ENCODE measurements at places on chromosomes 4 and X. TPM values are rescaled to one million over a fixed set of nuclear protein-coding genes. Genes with fewer than 3 reads are reported as not detected.

DNA sequence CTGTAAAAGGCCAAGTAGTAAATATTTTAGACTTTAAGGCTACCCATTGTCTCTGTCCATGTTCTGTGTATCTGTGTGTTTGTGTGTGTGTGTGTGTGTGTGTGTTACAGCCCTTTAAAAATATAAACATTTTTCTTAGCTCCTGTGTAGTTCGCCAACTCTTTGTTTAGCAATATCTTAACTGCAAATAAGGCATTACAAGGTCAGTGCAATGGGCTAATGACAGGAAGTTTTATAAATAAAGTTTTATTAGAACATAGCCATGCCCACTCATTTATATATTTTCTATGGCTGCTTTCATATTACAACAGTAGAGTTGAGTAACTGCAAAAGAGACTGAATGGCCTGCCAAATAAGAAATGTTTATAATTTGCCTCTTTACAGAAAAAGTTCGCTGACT lies 5.9 kb upstream of the SLC7A11 start:
- no peak for DNase-seq

GRCh38 chr4:172982151-172982590 lies 186.4 kb upstream of the GALNT7 start:
- DNase-seq: no peak

GRCh38 chrX:318739-319578 lies at the start of gene GTPBP6:
TSS of gene GTPBP6 (minus strand) at chrX:318796. CDS start at chrX:318787, 9 bp downstream.
- DNase-seq: peak; percentile 98

DNA sequence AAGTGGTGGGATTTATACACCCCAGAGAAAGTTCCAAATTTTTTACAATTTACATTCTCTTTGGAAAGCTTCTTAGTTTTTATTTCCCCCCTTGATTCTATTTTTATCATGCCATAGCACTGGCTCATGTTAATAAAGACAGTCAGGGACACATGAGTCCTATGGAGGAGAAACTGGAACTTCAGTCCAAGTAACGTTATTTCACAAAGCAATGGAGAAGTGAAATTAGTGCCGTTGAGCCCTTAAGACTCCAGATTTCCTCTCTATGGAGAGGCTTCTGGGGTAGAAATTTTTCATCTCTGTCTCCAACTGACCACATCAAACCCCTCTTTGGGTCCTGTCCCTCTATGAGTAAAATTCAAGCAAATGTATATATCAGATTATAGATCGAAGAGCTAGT lies 12.8 kb upstream of the TASL start:
- no peak for DNase-seq

DNA sequence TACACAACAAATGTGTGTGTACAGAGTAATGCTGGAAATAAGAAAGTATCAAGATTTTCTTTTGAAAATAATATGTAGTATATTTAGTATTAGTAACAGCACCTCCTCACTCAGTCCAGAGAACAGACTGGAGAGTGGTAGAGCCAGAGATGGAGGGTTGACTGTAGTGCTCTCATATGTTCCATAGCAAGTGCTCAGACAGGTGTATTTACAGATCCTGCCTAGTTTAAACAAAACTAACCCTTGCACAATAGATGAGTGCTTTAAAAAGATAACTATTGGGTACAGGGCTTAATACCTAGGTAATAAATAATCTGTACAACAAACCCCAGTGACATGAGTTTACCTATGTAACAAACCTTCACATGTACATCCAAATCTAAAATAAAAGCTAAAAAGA lies 381.0 kb upstream of the EMCN start:
- no peak for DNase-seq

DNA sequence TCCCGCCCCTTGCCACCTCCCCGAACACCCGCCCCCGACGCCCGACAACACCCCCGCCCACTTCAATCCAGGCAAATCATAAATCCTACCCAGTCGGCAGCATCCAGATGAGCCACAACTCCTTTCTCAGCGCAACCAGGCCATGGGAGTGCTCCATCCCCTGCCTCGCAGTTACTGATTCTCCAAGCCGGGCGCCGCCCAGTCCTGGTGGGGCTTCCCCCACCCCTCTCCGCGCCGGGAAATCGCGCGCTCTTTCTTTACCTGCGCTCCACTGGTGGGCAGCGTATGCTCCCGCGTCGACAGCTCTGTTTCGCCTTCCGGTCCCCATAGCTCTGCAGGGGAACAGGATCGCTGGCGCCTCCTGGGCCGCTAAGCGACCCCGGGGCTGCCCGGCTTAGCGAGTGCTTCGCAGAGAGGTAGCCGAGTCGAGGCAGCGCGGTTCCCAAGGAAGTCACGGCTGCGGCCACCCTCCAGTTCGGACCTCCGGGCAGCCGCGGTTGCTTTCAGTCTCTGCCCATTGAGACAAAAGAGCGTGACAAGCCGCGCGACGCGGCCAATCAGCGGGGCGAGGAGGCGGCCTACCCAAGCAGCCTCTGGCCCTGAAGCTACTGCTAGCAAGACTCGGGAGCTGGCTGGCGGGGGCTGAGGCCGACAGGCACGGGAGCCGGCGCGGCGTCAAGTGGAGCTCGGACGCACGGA lies 43.7 kb upstream of the TMSB15B start:
- no peak for DNase-seq

DNA sequence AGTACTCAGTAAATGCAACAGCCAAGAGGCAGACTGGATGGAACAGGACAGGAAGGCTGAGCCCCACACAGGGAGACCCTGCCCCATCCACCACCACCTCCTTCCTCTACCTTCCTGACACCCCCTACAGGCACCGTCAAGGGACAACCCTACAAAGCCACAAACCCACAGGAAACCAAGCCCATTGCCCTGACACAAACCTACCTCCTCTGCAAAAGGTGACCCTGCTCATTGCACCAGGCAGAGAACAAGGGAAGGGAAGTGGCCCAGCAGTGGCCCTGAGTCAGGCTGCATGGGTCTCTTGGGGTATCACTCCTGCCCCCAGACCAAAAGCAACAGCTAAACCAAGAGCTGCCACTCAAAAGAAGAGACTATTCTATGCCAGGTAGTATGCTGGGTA lies 21.0 kb downstream of the JAKMIP1 start:
- DNase-seq: no peak

GRCh38 chr4:159899596-159899995 lies 796.7 kb downstream of the RAPGEF2 start:
- no peak for DNase-seq

- DNase-seq: no peak
These were observed 1054.9 kb upstream of the DIAPH2 start for GRCh38 chrX:95629737-95630136.

The COL25A1 gene
- polyA plus RNA-seq: 9.5 TPM

The AMOT gene
- 22.1 TPM for polyA plus RNA-seq

The MAOB gene
- 0.95 TPM for polyA plus RNA-seq

The EGFL6 gene
- 72.1 TPM for polyA plus RNA-seq

The TXK gene
- polyA plus RNA-seq: 0.48 TPM

The NR3C2 gene
- 14.1 TPM for polyA plus RNA-seq
